Sigmoid colon (tissue), 7 donors: ENCODE measurements at places on chromosomes 12 and 14. TPM values are rescaled to one million over a fixed set of nuclear protein-coding genes. Genes with fewer than 3 reads are reported as not detected.
A peak's percentile ranks its signal among the peaks of the same experiment; 100 is the strongest.

GRCh38 chr12:112891093-112892024, 15.4 kb upstream of the OAS1 start:
- no peaks in the 10 kb centered on the region for H3K36me3 ChIP-seq
- no peaks in the 10 kb centered on the region for H3K4me1 ChIP-seq
- no peak overlapping the region for H3K4me3 ChIP-seq
- no peak for DNase-seq
- H3K27me3 ChIP-seq, result no peaks in the 10 kb centered on the region

GRCh38 chr12:11510671-11511070, 115.3 kb upstream of the PRB2 start:
- no peaks in the 10 kb centered on the region for H3K36me3 ChIP-seq
- H3K4me1 ChIP-seq, result no peaks in the 10 kb centered on the region
- H3K27ac ChIP-seq, result no peak overlapping the region
- no peak overlapping the region for H3K4me3 ChIP-seq

- H3K27me3 ChIP-seq, result no peaks in the 10 kb centered on the region
- H3K4me1 ChIP-seq, result no peaks in the 10 kb centered on the region
- no peaks in the 10 kb centered on the region for H3K36me3 ChIP-seq
- DNase-seq, result no peak
- no peak overlapping the region for H3K4me3 ChIP-seq
Measured at GRCh38 chr12:112327209-112327938, 54.9 kb downstream of the HECTD4 start.

PZP gene
- not detected for total RNA-seq

DNA sequence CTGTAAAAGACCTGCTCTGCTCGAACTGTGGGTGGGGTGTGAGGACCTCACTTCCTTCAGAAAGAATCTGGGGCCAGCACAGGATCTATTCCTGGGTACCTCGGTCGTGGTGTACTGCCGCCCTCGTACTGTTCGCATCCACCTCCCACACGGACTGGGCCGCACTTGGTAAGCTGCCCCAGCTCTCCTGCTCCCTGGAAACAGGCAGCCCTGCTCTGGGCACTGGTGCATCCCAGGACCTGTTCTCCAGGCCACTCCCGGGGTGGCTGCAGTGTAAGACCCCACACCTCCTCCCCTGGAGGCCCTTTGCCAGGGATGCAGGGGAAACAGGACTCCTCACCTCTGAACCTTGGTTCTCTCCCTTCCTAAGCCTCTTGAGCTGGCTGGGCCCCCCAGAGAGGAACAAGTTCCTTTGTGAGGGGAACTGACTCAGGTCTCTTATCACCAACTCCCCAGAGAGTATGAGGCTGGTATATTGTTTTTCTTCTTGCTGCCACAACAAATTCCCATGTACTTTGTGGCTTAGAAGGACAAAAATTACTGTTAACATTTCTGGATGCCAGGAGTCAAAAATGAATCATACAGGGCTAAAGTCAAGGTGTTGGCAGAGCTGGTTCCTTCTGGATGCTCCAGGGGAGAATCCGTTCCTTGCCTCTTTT, 276.5 kb downstream of the NUAK1 start:
- no peaks in the 10 kb centered on the region for H3K36me3 ChIP-seq
- H3K27ac ChIP-seq, result no peak overlapping the region
- DNase-seq, result no peak
- H3K4me3 ChIP-seq, result no peak overlapping the region
- no peaks in the 10 kb centered on the region for H3K4me1 ChIP-seq

AMN gene
- total RNA-seq, result not detected

CARMIL3 gene
- 0.16 TPM for total RNA-seq

GRCh38 chr14:75340921-75341320, 62.3 kb downstream of the FOS start:
- peak; percentile 92 for DNase-seq
- H3K27me3 ChIP-seq, result no peaks in the 10 kb centered on the region
- no peak overlapping the region for H3K4me3 ChIP-seq
- peak overlapping the region; percentile 66 for H3K27ac ChIP-seq
- no peaks in the 10 kb centered on the region for H3K36me3 ChIP-seq
- no peaks in the 10 kb centered on the region for H3K4me1 ChIP-seq

TM9SF1 gene
- 36.9 TPM for total RNA-seq

DNA sequence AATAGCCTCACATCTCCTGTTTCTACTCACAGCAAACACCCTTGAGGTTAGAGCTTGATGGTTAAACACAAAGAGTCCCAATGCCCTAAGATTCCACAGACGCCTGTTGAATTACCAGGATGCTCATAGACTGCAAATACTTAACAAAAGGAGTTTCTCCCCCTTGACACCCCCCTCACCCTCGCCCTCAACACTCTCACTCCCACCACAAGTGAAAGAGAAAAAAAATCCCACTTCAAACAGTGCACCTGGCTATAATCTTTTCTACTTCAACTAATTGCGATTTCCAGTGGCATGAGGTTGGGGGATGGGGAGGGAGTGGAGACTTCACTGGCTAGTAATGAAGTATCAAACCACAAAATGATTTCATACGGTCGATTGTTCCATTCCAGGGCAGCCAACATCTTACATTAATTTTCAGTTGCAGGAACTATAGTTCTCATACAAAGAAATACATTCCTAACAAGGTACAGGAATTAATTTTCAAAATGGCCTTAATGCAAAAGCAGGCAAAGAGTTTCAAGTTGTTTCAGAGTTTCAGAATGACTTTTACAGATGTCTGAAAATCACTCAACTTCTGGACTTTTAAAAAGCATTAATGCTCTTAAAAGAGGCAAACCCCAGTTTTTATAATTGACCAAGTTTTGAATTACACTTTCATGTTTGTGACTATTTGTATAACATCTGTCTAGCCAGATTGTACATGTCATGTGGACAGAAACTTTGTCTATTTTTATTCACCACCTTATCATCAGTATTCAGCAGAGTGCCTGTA, 390.7 kb downstream of the C12orf75 start:
- H3K27me3 ChIP-seq, result no peaks in the 10 kb centered on the region
- H3K4me3 ChIP-seq, result no peak overlapping the region
- no peaks in the 10 kb centered on the region for H3K36me3 ChIP-seq

- H3K36me3 ChIP-seq, result no peaks in the 10 kb centered on the region
- H3K4me3 ChIP-seq, result no peak overlapping the region
- no peak overlapping the region for H3K27ac ChIP-seq
- no peaks in the 10 kb centered on the region for H3K27me3 ChIP-seq
- H3K4me1 ChIP-seq, result no peaks in the 10 kb centered on the region
Measured at GRCh38 chr14:34098045-34098984, 147.4 kb upstream of the EGLN3 start.

DNA sequence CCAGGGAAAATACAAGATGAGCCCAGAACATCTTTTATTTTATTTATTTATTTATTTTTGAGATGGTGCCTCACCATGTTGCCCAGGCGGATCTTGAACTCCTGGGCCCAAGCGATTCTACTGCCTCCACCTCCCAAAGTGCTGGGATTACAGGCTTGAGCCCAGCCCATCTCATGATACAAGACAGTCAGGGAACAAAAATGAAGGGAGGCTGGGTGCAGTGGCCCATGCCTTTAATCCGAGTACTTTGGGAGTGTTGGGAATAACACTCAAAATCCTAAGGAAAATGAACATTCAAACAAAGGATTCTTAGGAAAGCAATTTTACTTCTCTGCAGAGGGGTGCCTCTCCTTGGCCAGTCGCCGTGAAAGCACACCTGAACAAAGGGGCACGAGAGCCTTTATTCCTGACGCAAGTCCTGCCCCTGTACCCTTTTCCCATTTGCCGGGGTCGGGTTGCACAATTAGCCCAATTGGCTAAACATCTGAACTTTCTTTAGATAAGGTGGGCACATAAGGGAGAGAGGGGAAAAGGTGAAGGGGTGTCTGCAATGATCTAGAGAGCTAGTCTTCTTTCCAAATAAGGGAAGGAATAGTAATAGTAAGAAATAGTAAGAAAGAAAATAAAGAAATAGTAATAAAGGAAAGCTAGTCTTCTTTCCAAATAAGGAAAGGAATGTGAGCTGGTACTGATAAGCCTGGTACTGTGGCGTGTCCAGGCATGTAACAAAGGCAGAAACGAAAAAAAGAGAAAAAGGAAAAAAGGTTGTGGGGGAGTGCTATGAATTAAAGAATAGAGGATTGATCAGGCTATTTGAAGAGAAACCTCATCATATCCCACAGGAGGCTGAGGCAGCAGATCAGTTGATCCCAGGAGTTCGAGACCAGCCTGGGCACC, 13.4 kb downstream of the NCAPD2 start:
- no peak overlapping the region for H3K27ac ChIP-seq
- peaks cover 5% of the 10 kb centered on the region for H3K36me3 ChIP-seq
- no peaks in the 10 kb centered on the region for H3K27me3 ChIP-seq
- DNase-seq, result no peak
- no peak overlapping the region for H3K4me3 ChIP-seq

DNA sequence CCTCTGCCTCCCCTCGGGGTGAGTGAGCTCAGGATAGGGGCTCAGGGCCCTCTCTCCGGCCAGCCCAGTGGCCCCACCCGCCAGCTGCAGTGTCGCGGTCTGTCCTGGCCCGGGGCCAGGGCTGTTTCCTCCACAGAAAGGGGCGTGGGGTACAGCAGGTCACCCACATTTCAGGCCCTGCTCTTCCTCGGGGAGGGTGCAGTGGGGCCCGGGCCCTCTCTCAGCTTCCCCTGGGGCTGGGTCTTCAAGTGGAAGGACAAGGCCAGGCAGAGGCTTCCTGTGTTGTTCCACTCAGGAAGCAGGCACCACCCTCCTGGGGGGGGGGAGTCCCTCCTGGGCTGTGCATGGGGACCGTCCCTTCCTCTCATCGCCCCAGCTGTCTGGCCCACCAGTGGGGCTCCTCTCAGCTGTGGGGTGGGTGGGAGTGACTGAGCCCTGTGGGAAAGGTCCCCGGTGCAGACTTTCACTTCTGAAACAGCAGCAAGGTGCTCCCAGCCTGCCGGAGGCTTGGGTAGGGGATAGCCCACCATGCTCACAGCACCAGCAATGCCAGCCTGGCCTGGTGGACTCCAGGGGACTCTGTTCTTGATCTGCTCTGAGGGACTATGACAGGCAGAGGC, 3.7 kb downstream of the GPR132 start:
- H3K4me3 ChIP-seq, result peak overlapping the region; percentile 0
- H3K27me3 ChIP-seq, result no peaks in the 10 kb centered on the region
- peaks cover 19% of the 10 kb centered on the region for H3K4me1 ChIP-seq
- peak; percentile 76 for DNase-seq
- H3K27ac ChIP-seq, result peak overlapping the region; percentile 40

- no peak for DNase-seq
- no peaks in the 10 kb centered on the region for H3K4me1 ChIP-seq
- H3K36me3 ChIP-seq, result peaks cover 3% of the 10 kb centered on the region
- H3K4me3 ChIP-seq, result no peak overlapping the region
- H3K27ac ChIP-seq, result no peak overlapping the region
Measured at GRCh38 chr12:19518209-19518608, 78.9 kb downstream of the AEBP2 start.

CHD8 gene
- total RNA-seq, result 47.2 TPM

GRCh38 chr12:47751561-47751960, 7.1 kb downstream of the RAPGEF3 start:
- H3K36me3 ChIP-seq, result no peaks in the 10 kb centered on the region
- H3K4me1 ChIP-seq, result peaks cover 20% of the 10 kb centered on the region
- H3K4me3 ChIP-seq, result no peak overlapping the region
- H3K27me3 ChIP-seq, result no peaks in the 10 kb centered on the region
- no peak for DNase-seq

DNA sequence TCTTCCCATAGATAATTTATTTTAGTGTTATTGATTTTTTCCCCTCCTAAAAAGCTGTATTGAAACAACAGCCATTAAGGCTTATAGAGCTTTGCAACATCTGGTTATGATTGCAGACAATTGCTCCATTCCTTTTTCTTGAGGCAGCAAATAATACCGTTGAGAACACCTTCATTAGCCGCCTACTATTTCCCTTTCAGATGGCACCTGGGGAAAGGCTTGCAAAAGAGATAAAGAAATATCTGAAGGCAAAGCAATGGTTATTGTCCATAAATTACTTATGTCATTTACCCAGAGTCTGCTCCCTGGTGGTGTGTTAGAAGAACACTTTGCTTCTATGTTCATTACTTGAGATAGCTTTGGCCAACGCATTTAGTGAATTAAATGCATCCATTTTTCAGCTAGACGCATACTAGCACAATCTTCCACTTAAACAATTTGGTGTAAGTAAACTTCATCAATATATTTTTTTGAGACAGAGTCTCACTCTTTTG, 377.8 kb downstream of the KCNH5 start:
- H3K4me3 ChIP-seq, result no peak overlapping the region
- no peaks in the 10 kb centered on the region for H3K36me3 ChIP-seq
- no peak for DNase-seq
- H3K27ac ChIP-seq, result no peak overlapping the region

DNA sequence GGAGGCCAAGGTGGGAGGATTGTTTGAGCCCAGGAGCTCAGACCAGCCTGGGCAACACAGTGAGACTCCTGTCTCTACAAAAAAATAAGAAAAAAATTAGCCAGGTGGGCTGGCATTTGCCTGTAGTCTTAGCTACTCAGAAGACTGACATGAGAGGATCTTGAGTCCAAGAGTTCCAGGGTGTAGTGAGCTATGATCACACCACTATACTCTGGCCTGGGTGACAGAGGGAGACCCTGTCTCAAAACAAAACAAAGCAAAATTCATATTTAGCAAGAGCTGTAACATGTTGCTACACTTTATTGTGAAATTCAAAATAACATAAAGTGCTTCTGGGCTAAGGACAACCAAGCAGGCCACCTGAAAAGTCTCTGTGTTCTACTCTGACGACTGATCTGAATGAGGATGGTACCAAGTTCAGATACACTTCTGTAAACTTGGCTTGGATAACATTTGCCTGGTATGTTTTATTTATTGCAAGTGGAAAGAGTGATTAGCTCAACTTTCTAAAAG, 11.6 kb upstream of the STRN3 start:
- no peak for DNase-seq
- peaks cover 30% of the 10 kb centered on the region for H3K4me1 ChIP-seq
- no peak overlapping the region for H3K4me3 ChIP-seq

- no peak overlapping the region for H3K27ac ChIP-seq
- no peaks in the 10 kb centered on the region for H3K36me3 ChIP-seq
- DNase-seq, result no peak
- H3K27me3 ChIP-seq, result no peaks in the 10 kb centered on the region
- no peak overlapping the region for H3K4me3 ChIP-seq
- no peaks in the 10 kb centered on the region for H3K4me1 ChIP-seq
Measured at GRCh38 chr12:63875703-63876102, 31.2 kb downstream of the SRGAP1 start.

CFAP54 gene
- 3.1 TPM for total RNA-seq

- H3K27me3 ChIP-seq, result peaks cover 2% of the 10 kb centered on the region
- no peaks in the 10 kb centered on the region for H3K36me3 ChIP-seq
- peak within 1 kb of the TSS; percentile 34 for H3K4me3 ChIP-seq
Measured at GRCh38 chr12:49903700-49904423, at the start of gene FAIM2. TSS of gene FAIM2 (minus strand) at chr12:49903900. CDS start at chr12:49903792, 108 bp downstream.

GRCh38 chr12:124747426-124748161, 116.1 kb downstream of the SCARB1 start:
- H3K27ac ChIP-seq, result peak overlapping the region; percentile 92
- no peaks in the 10 kb centered on the region for H3K36me3 ChIP-seq
- peaks cover 65% of the 10 kb centered on the region for H3K4me1 ChIP-seq
- no peak for DNase-seq
- no peak overlapping the region for H3K4me3 ChIP-seq
- no peaks in the 10 kb centered on the region for H3K27me3 ChIP-seq

SERPINA9 gene
- total RNA-seq, result not detected

ACRBP gene
- total RNA-seq, result 1.9 TPM

SMIM41 gene
- total RNA-seq, result not detected
